ENCODE measurements at places on chromosomes 4 and X.

- no peak for DNase-seq
Measured at GRCh38 chr4:146335763-146336409, 121.5 kb downstream of the REELD1 start.

DNA sequence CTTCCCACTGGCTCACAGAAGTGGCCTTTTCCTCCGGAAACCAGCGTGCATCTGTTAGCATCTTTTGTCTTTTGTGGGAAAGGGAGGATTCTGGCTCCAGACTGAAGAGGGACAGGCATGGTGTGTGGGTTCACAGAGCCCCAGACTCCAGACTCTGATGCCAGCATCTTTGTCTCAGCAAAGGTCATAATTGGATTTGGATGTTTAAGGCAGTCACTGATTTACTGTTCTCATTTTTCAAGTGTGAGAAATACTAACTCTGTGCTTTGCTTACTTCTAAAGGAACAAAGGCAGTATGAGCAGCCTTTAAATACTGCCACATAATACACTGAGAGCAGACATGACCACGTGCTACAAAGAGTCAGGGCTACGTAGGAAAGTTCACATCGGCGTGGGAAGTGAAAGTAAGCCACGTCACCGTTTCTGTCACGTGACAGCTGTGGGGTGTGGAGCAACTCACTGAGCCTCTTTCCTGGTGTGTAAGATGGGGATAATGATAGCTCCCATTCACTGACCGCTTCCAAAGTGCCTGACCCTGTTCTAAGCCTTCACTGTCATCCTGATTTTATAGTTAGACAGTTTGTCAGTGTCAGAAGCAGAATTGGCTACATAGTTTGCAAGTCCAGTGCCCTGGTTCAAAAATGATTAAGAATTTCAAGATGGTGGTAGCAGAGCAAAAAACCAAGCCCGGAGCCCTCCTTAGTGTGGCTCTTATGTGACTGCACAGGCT is 24.8 kb upstream of the TMSB4X start:
- DNase-seq = peak; percentile 94

GRCh38 chr4:154345359-154345758 is 146.2 kb downstream of the DCHS2 start:
- no peak for DNase-seq

DNA sequence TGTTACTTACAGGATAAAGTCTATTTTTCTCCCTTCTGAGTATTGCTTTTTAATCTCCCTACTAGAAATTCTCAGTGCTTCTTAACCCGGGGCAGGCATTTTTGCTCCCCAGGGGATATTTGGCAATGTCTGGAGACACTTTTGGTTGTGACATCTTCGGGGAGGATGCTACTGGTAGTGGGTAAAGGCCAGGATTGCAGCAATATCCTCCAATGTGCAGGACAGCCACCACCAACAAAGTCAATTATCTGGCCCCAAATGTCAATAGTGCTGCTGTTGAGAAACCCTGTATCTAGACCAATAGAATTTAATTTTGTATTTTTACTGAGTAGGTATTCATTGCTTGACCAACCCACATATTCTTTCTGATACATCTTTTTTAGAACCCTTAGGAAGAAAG is 669.5 kb upstream of the MAGEB2 start:
- DNase-seq = no peak

GRCh38 chr4:174420316-174420715 is 102.0 kb downstream of the HPGD start:
- no peak for DNase-seq

GRCh38 chr4:36414248-36414647 is 132.8 kb downstream of the DTHD1 start:
- peak; percentile 13 for DNase-seq

DNA sequence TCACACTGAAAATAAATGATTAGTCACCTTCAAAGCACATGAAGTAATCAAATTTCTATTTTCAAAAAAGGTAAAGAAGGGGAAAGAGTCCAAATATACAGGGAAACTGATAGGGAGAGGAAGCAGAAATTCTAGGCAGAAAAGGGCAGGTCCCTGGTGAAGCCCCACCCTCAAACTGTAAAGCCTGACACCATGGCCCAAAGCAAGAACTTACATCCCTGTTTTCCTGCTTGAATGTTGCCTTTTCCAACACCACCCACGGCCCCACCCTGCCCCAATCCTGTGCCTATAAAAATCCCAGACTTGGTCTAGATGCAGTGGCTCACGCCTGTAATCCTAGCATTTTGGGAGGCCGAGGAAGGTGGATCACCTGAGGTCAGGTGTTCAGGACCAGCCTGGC is 361.8 kb downstream of the PPP3CA start:
- DNase-seq = no peak

DNA sequence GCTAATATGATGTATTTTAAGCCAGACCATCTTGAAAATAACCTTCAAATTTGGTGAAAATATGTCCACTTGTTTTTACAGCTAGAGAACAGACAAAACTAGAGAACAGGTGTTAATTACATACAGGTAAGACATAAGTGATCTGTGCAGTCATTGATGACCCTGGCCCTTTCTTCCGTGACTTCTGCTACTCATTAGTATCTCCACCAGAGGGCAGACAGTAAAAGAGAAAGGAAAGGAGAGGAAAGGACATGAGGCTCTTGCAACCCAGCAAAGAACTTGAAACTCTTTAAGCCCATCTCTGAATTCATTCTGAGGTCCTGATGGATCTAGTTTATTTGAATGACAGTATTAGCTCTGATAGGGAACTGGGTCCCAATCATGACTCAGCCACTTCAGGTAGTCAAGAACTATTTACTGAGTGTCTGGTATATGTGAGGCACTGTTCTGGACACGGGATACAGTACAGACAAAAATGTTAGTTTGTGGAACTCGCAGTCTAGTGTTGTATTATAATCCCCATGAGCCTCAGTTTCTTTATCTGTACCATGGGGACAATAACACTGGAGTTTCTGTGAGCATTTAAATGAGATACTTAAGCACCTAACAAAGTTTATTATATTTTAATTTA is 121.0 kb upstream of the TEX13D start:
- DNase-seq = peak; percentile 39

All from stomach (tissue), 19 donors.